ENCODE measurements at places on chromosomes 12 and 14.

DNA sequence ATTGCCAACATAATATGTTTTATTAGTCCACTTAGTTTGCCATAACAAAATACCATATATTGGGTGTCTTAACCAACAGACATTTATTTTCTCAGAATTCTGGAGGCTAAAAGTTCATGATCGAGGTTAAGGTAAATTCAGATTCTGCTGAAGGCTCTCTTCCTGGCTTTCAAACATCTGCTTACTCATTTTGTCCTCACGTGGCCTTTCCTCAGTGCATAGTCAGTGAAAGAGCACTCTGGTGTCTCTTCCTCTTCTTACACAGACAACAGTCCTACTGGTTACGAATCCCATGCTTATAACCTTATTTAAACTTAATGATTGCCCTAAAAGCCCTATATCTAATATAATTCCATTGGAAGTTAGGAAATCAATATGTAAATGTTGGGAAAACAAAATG lies 479.7 kb downstream of the FSCB start:
- DNase-seq = no peak

DNA sequence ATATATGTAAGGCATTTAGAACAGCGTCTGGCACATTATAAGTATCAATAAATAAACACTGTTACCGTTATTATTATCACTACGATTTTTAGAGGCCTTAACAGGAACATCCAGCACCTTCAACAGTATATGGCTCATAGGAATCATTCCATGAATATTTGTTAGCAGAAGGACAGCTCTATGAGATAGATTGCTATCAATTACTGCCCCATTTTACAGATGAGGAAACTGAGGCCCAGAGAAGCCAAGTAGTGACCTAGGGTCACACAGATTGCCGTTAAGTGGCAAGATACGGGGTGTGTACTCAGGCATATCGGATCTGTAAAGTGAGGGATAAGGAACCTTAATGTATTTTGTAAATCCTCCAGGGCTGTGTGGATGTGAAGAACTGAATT lies 510 bp upstream of the PSMD9 start:
- no peak for DNase-seq

- DNase-seq = no peak
Observed at GRCh38 chr12:55955800-55956508, 9.9 kb downstream of the PMEL start.

DNA sequence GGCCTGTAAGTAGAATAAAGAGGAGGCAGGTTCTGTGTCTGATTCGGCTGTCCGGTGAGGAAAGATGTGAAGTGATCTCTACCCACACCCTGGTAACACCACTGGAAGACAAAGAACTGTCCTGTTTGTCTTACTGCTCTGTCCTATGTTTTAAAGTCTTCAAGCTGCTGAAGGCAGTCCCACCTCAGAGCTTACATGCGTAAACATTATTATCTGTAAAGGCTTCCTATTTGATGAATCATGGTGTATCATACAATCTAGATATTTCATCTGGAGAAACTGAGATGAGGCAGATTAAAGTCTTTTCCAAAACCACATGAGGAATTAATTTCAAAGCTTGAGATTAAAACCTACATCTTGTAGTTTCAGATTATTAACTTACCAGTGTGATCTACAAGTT lies 427.6 kb downstream of the ZFP36L1 start:
- no peak for DNase-seq

DNA sequence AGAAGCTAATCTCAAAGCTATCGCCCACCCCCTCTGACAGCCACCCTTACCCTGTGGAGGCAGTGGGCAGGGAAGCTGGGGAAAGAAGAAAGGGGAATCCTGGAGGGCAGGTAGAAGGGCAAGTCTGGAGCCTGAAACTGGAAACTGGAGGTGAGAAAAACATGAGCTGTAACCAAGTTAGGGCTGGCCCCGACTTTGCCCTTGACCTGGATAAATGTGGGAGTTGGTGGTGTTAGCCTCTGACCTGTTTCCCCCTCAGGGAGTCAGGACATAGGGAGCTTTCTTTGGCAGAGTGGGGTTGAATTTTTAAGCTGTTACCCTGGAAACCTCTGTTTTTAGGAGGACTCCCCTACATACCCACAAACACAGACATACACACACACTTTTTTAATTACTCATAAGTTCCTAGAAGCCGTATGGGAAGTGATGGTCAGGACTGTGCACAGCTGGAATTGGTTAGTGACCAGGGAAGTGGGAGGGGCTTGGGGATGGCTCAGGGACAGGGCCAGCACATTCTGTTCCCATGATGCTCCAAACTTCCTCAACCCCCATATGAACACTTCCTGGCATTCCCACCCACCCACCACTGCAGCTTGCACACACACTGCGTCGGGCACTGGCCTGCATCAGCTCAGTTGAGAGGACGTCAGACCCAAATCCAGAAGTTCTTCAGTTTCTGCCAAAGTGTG lies 5.0 kb upstream of the MMP19 start:
- peak; percentile 82 for DNase-seq

Data from spleen (tissue), 13 donors.